NCI-H82 (cell line): ENCODE measurements at places on chromosomes 4 and X.

DNA sequence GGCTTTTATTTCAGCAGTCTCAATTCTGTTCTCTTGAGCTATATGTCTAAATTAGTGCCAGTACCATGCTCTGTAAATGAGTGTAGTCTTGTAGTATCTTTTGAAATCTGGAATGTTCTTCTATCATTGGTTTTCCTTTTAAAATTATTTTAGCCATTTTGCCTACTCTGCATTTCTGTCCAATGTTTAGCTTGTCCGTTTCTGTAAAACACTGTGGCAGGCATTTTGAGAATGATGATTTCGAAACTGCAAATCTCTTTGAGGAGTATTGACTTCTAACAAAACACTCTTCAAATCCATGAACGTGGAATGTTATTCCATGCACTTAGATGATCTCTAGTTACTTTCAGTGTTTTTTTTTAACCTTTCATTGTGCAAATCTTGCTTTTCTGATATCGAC, 28.3 kb upstream of the PPP4R3C start:
- no peak for DNase-seq

- no peak for DNase-seq
Measured at GRCh38 chr4:145769450-145770037, 89.6 kb downstream of the C4orf51 start.

DNA sequence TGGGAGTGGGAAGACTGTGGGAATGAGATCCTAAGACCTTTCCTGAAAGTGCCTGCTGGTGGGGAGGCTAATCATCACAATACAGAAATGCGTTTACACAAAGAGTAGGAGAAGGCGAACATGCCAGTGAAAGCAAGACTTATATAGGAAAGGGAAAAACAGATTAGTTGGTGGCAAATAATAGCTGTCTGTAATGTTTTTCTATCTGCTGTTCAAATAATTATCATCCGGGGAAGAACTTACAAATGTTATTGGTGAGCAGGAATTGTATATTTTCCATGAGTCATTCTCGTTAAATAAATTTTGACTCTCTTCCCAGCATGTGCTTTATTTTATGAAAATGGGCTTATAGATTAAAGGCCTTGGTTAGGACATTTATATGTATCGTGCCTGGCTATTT, 196.5 kb downstream of the ARHGAP10 start:
- DNase-seq = no peak

- DNase-seq = no peak
Measured at GRCh38 chr4:7411896-7412553, 22.7 kb downstream of the PSAPL1 start.

GRCh38 chrX:42707742-42708141, 70.2 kb downstream of the PPP1R2C start:
- DNase-seq = no peak

DNA sequence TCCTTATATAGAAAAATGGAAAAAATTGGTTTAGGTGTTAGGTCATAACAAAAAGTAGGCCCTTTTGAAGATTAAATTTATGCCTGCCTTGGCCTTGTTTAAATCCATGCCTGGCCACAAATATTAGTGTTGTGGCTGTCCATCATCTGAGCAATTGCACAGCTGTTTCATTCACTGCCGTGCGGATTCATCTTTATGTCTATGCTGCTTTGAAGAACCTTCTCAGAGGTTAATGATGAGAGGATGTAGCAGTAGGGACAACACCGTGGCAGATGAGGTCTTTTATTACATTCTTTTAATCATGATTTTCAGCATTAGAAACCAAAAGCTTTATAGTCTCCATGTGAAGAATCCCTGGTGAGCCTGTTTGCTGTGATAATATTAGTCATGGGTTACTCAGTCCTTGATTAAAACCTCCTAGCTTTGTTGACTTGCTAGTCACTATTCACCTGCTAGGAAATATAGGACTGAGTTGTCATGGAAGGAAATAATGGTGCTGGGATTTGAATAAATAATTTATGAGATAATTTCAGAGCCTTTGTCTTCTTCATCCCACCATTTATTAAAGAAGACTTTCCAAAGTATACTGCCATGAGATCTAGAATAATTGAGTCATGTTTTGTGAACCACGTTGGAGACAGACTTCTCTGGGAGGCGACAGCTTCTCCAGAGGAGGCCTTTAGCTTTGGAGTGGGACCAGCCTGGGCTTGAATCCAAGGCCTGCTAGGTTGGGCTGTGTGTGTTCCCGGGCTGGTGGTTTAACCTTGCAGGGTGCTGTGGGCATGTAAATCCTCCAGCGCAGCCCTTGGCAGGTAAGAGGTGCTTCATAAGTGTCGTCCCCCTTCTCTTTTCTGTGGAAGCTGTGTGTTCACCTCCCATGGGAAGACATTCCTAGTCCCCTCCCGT, 53.5 kb downstream of the PTTG2 start:
- DNase-seq = no peak

DNA sequence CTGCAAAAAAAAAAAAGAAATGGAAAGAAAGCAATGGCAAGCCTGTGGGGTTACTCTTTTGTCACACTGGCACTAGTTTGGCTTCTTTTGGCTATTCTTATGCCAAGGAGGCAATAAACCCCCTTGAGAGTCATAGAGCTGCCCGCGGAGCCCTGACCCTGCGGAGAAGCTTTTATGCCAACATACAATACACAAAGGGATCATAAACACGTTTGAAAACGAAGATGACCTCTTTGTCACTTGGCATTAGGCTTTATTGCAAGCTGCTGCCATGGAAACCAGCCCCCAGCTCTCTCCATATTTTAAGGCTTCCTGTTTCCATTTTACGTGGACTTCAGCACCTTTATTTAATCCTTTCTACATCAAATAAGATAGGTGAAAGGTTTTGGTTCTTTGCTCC, 7.6 kb downstream of the NEUROG2 start:
- no peak for DNase-seq

GRCh38 chr4:19700992-19701391, 550.7 kb upstream of the SLIT2 start:
- no peak for DNase-seq

DNA sequence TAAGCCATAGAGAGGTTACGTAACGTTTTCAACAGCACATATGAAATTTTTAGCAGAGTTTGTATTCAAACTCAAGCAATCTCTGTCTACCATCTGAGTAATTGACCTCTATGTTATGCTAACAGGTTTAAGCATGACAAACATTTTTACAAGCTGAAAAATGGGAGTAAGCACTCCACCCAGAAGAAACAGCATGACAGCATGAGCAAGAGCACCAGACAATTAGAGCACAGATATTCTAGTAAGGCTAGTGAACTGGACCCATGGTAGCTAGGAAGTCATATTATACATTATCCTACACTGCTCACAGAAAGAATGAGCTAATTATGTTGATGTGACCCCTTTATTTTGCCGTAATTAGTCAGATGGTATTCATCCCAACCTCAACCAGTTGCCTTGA, 200.5 kb downstream of the PABPC4L start:
- no peak for DNase-seq

DNA sequence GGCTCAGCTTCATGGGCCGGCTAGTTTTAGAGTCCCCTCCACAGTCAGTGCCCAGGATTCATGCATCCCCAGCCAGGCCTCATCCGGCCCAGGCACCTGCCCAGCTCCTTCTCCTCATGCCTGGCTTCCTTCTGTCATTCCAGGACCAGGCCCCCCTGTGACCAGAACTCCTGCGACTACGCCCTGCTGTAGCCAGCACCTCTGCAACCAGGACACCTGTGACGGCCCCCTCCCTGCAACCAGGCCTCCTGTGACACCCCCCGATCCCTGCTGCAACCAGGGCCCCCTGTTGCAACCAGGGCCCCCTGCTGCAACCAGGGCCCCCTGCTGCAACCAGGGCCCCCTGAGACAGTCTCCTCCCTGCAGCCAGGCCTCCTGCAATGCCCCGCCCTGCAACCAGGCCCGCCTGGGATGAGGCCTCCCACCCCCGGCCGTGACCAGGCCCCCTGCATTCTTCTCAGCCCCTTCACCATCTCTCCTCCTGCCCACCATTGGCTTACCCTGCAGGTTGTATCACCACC, 46.8 kb downstream of the HTRA3 start:
- DNase-seq = no peak

GRCh38 chrX:107654872-107655761, 26.8 kb downstream of the PRPS1 start:
- peak; percentile 96 for DNase-seq

GRCh38 chr4:15883610-15884243, 54.8 kb downstream of the FGFBP1 start:
- DNase-seq = no peak

GRCh38 chr4:140346136-140346535, 27.3 kb upstream of the SCOC start:
- no peak for DNase-seq

DNA sequence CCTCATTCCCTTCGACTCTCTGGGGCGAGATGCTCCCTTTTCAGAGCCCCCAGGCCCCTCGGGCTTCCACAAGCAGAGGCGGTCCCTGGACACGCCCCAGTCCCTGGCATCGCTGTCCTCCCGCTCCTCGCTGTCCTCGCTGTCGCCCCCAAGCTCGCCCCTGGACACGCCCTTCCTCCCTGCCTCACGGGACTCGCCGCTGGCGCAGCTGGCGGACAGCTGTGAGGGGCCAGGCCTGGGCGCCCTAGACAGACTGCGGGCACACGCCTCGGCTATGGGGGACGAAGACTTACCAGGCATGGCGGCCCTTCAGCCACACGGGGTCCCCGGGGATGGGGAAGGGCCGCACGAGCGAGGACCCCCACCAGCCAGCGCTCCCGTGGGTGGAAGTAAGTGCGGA, 39.5 kb upstream of the CLCN4 start:
- no peak for DNase-seq

DNA sequence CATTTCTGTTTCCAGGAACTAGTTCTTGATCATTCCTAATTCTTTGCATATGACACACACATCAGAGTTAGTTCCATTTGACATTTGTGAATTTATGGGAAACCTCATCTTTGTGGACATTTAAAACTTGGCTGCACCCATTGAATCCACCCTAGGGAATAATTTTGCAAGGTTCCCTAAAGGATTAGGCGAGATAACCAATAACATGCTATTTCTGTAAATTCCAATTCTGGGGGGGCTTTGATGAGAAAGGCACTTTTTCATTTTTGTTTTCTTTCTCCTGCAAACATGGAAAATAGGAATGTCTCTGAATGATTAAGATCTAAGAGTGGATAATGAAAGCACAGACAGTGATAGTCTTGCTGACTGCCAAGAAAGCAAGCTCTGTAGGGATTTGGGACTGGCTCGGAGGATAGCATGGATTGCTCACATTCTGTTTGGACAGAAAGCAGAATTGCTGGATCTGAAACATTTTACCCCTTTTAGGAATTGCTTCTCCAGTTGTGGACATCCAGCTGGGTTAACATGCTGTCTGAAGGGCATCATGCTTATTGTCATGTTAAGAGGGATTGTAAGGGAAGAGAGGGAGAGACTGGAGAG, 145.1 kb downstream of the NHS start:
- no peak for DNase-seq

- DNase-seq = no peak
Measured at GRCh38 chr4:1373892-1374705, 27.1 kb downstream of the UVSSA start.

GRCh38 chr4:105551965-105552746, at the start of gene ARHGEF38:
Gene ARHGEF38, plus strand, starts transcription at chr4:105552620. Its CDS starts 146 bp downstream, at chr4:105552766.
- DNase-seq = no peak

DNA sequence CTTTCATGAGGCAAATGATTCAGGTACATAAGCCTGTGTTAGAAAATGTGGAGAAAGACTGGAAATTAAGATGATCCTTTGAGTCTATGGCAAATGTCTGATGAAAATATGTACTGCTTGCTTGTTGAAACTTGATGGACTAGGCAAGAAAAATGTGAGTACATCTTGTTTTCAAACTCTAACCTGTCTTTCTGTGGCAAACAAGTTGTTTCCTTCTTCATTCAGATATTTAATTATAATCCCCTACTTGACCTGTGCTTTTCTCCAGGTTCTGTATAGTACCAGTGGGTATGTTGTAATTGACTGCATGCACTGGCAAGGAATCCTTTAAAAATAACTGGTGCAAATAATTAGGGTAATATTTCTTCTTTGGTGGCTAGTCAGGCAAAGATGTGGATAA, 136.7 kb downstream of the ARHGAP24 start:
- no peak for DNase-seq

GRCh38 chr4:3520276-3520675, 11.9 kb downstream of the LRPAP1 start:
- DNase-seq = no peak

DNA sequence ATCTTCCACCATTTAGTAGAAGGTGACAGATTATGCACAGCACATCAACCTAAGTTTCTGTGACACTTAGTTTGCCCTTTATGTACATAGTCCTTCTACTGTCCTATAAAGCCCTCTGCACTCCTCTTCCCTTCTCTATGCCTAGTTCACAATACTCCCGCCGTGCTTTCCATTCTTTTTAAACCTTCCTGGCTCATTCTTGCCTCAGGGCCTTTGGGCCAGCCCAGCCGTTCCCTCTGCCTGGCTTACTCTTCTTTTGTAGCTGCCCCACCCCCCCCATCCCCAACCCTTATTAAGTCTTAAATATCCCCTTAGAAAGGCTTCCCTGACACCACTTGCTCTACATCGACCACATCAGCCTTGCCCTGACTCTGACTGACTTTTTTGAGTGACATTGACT, 33.0 kb downstream of the SGMS2 start:
- DNase-seq = no peak

- DNase-seq = peak; percentile 35
Measured at GRCh38 chrX:46913667-46914066, 1.4 kb downstream of the JADE3 start.

- DNase-seq = no peak
Measured at GRCh38 chr4:80172203-80172602, 25.1 kb upstream of the PRDM8 start.

- no peak for DNase-seq
Measured at GRCh38 chr4:185592845-185593488, 57.7 kb upstream of the PDLIM3 start.

GRCh38 chr4:56085275-56085674, 136.5 kb downstream of the CEP135 start:
- no peak for DNase-seq

DNA sequence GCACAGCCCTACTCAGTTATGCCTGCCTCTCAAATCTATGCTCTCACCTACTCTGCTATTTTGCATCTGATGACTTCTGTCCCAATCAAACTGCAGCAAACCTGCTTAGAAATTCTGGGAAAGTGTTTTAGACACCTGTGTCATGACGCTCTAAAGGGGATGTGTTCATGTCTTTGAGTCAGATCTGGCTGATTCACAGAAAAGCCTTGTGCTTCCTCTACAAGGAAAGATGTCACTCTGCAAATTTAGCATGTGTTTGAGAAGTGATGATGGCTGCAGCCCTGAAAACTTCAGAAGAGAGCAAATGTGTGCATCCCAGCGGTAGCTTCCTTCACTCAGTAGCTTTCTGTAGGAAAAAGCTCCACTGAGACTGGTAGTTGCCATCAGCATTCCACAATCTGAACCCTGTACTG, 235.4 kb downstream of the MGST2 start:
- DNase-seq = no peak

GRCh38 chr4:142406917-142407501, 439.1 kb downstream of the INPP4B start:
- no peak for DNase-seq

- peak; percentile 57 for DNase-seq
Measured at GRCh38 chr4:175509320-175509719, 302.7 kb downstream of the GPM6A start.

GRCh38 chr4:10460313-10461047, 3.3 kb upstream of the ZNF518B start:
- no peak for DNase-seq

GRCh38 chrX:153477364-153477857, 7.0 kb upstream of the HAUS7 start:
- DNase-seq = no peak
